ENCODE measurements at places on chromosomes 11 and 22. TPM values are rescaled to one million over a fixed set of nuclear protein-coding genes. Genes with fewer than 3 reads are reported as not detected.

Gene KCNE3
- total RNA-seq, result 1.2 TPM

Gene DRG1
- 86.4 TPM for total RNA-seq

GRCh38 chr11:96257972-96258934 is 84.7 kb downstream of the MAML2 start:
- no peak for DNase-seq

Gene MISFA
- 1.2 TPM for total RNA-seq

- no peak for DNase-seq
Measured at GRCh38 chr22:41983513-41984405, 14.5 kb downstream of the SEPTIN3 start.

DNA sequence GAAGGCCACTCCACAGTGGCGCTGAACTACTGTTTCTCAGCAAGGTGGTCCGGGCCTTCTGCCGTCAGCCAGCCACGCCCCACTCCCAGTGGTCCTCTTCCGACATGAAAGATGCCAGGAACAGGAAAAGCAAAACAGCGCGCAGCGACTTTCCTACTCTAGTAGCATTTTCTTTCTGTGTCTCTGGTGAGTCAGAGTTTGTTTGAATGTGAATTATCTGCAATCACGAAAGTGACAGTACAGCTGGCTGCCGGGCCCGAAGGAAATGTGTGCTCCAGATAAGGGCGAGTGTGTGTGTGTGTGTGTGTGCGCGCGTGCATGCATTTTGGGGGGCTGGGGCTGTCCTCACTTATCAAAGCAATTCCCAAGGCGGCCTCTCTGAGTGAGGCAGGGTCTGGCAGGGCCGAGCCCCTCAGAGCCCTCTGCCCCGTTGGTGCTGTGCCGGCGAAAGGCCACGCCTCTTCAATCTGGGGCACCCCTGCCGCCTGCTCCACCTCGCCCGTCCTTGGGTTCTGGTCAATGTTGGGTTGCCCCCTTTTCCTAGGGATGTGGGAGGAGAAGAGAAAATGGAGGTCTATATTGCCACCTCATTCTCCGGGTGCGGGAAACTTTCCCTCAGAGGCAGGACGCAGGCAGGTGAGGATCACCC is 288.5 kb downstream of the KIRREL3 start:
- DNase-seq, result no peak

Gene ANKK1
- not detected for total RNA-seq

Gene RHOD
- total RNA-seq, result 0.82 TPM

DNA sequence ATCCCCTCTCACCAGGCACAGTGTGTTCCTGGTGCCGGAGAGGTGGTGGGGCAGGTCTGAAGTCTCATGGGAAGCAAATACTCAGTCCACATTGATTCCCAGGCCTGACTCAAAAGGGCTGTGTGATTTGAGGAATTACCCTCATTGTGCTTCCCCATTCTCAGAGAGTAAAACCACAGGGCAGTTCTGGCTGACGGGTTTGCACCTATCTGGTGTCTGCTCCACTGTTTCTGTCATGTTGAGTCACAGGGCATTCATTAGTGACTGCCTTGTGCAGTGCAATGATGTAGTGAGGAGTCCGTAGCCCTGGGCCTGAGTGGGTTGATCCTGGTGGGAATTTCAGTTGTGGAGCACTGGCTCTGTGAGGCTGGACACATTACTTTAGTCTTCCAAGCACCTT is 85.2 kb upstream of the ARHGAP20 start:
- no peak for DNase-seq

Gene KRTAP5-10
- total RNA-seq, result not detected

Gene OR51F1
- total RNA-seq, result not detected

- no peak for DNase-seq
Measured at GRCh38 chr22:26271427-26271826, 102.2 kb downstream of the SEZ6L start.
